ENCODE measurements at places on chromosomes 6 and 20.

- DNase-seq = peak; percentile 50
Observed at GRCh38 chr6:148426317-148426977, 83.8 kb downstream of the SASH1 start.

DNA sequence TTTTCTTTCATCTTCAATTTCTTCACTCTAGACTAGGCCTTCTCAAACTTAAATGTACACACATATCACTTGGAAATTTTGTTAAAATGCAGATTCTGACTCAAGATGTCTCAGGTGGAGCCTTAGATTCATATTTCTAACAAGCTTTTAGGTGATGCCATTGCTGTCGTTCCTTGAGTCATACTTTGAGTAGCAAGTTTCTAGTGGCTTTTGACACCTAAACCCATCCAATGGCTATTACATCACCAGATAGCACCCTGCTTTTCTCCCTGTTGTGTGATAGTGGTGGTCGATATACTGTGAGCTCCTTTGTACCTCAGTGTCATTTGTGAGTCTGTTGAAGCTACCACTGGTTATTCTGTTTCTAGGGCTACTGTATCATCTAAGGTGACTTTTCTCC lies 34.8 kb upstream of the BAG2 start:
- no peak for DNase-seq

DNA sequence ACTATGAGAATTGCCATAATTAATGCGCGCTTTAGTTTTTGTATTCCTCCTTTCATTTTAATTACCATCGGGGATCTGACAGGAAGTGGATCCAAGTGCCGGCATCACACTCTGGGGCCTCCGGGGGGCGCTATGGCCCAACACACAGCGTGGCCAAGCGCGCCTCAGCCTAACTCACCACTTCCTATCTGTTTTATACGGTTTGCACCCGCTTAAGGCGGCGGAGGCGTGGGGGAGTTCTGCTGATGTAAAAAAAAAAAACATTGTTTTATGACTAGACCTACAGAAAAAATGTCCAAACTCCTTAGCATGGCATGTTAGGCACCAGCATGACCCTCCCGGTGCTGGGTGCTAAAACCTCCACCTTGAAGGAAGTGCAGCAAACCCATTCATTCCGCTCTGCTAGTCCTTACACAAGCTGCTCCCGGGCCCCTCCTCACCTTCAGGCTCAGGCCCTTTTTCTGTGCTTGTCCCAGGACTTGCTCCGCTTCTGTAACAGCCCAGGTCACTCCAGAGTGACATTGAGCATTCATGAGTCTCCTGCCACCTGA lies 4.5 kb upstream of the EBF4 start:
- peak; percentile 45 for DNase-seq

GRCh38 chr6:138498629-138499302 lies 528 bp downstream of the NHSL1 start:
- peak; percentile 77 for DNase-seq

DNA sequence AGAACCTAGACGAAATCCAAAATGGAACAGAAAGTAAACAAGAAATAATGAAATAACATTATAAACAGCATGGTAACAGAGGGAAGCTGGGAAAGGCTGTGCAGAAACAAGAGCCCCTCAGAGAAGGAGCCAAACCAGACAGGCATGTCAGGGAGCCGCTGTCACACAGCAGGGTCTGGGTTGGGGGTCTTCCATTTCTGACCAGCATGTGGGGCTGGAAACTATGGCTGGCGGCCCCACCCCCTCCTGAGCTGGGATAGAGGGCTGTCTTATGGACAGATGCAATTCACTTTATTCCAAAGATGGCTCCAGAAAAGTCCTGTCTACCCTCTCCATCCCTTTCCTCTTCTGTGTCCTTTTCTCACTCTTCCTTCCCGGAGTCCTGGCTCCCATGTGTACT lies 27.3 kb downstream of the C6orf89 start:
- no peak for DNase-seq

DNA sequence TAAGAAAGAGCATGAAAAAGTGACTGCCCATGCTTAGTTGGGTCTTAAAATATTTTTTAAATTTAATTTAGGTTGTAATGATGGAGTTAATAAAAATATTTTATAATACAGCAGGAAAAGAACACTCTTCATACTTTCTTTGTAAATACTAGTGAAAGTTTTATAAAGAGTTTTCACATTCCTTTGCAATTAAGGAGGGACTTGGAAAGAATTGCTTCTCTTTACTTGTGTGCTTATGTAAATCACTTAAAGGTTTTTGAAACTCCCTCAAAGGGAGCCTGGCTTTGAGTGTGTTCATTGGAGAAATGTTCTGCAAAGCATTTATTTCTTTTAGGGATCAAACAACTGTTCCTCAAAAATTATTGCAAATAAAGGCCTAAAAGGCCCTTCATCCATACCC lies 11.6 kb upstream of the TFAP2B start:
- DNase-seq = no peak

DNA sequence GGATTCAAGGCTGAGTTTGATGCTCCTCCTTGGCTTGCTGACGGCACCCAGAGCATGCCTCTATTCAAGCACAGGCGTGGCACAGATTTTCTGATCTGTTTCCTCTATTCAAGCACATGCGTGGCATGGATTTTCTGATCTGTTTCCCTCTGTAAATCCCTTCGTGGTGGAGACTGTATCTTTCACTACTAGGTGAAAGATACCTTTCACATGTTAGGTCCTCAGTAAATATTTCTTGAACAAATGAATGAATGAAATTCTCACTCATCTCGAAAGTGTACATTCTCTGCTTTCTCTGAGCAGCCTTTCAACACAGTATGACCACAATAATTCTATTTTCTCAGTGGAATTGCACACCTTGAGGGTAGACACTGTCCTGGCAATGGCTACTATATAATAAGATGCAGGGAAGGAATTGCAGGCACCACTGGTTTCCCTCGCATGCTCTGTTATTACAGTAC lies 72.6 kb upstream of the F13A1 start:
- DNase-seq = no peak

GRCh38 chr20:33846291-33846935 lies 35.3 kb downstream of the CHMP4B start:
- no peak for DNase-seq

DNA sequence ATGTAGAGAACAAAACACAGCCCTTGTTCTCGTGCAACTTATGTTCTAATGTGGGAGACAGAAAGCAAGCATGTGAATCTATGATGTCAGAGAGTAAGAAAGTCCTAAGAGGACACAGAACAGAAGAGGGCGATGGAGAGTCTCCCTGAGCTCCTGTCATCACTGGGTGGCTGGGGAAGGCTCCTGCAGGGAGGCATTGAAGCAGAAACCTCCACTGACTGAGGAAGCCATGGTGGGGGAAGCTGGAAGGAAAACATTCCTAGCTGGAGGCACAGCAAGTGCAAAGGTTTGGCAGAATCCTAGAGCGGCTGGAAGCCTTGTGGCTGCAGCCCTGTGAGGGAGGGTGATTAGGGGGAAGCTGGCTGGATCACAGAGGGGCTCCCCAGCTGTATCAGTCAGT lies 248.0 kb downstream of the CDH26 start:
- DNase-seq = peak; percentile 47

DNA sequence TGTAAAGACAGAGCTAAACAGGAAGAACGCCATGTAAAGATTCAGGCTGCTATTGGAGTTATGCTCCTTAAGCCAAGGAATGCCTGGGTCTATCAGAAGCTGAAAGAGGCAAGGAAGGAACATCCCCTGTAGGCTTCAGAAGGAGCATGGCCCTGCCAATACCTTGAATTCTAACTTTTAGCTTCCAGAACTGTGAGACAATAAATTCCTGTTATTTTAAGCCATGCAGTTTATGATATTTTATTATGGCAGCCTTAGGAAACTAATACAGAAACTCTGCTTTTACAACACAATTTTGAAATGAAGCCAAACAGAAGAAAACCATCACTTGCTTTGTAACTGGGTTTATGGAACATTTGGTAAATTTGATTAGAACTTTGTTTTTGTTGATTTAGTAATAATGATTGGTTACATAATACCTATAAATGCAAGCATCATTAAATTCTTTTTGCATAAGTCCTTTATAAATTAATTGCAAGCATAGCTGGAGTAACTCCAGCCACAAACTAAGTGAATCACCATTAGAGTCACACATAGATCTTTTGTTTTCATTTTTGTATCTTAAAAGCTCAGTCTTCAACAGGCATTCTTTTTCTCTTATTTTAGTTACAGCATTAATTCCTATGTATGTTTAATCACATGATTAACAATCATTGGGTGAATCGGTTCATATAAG lies 33.5 kb upstream of the TSPYL1 start:
- DNase-seq = peak; percentile 30

- DNase-seq = no peak
Observed at GRCh38 chr6:46356543-46356942, 134.7 kb downstream of the RCAN2 start.

DNA sequence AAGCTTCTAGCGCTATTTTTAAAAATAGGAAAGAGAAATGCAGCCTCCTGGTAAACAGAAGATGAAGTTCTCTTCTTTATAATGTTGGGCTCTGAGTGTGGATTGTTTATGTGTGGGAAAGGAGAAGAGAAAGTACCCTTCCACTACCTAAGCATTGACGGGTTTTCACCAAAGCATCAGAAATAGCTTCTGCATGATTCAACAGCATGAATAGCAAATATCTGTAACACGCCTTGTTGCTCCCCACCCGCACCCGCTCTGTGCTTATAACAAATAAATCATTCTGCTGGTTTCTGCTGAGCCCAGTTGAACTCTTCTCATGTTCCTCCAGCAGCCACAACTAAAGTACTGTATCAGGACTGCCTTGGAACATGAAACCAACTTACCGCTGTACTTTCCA lies 20.7 kb downstream of the TXLNB start:
- DNase-seq = peak; percentile 64

DNA sequence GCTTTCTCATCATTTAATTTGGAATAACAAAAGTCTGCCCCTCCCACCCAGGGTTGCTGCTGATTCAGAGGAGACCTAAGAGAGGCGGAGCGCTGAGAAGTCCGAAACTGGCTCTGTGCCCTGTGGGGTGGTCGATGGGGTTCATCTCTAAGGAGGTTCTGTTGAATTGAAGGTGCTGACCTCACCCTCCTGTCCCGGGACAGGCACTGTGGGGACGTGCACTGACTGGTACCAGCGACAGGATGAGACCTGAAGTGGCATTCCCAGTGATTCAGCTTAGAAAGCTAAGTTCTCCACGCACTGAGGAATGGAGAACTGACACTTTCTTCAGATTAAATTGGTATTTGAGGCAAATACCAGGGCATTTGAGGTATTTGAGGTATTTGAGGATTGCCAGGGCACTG lies 1.3 kb downstream of the GUCA1B start:
- peak; percentile 24 for DNase-seq

- DNase-seq = peak; percentile 33
Observed at GRCh38 chr20:13771853-13772453, 12.8 kb downstream of the ESF1 start.

DNA sequence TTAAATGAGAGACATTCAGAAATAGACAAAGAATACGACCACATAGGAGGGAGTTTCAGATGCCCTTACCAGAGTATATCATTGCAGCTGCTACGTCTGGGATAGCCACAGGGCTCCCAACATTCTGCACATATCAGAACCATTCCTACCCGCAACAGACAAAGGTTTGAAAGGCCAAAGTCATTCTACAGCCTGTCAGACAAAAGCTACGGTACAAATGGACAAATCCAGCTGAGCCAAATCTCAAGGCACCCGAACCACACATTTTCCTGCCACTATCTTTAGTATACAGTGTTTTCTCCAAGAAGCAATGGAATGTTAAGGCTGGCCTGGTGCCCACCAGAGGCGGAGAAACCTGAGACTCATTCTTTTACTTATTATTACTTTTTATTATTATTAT lies 30.5 kb upstream of the LYRM2 start:
- DNase-seq = peak; percentile 60

DNA sequence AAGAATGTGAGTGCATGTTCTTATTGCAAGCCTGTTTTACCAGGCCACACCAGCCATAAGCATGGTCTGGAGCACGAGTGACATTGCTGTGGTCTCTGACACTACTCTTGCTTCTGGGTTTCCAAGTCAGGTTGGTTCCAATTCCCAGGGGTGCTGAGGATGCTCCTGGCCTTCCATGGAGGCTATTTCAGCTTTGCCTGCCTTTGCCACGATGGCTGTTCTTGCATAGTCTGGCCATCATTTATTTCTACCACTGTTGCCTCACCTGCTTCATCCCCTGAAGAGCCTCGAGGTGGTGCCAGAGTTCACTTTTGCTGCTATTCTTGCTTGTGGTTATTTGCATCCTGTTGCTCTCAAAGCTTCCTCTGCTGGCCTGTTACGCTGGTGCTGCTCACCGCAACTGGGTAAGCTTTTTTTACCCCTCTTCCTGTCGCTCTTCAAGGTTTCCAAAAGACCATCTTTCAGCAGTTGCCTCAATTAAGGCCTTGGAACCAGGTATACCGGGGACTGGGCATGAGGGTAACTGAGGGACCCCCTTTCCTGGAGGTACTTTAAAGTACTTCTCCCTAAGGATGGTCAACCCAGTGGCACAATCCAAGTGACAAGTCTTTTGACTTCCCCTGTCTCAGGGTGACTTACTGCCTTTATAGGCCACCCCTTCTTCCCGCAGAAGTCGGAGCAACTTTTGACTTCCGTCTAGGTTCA lies 64.5 kb downstream of the AKAP7 start:
- DNase-seq = peak; percentile 79

- DNase-seq = no peak
Observed at GRCh38 chr20:9144643-9145042, 75.8 kb downstream of the PLCB4 start.

DNA sequence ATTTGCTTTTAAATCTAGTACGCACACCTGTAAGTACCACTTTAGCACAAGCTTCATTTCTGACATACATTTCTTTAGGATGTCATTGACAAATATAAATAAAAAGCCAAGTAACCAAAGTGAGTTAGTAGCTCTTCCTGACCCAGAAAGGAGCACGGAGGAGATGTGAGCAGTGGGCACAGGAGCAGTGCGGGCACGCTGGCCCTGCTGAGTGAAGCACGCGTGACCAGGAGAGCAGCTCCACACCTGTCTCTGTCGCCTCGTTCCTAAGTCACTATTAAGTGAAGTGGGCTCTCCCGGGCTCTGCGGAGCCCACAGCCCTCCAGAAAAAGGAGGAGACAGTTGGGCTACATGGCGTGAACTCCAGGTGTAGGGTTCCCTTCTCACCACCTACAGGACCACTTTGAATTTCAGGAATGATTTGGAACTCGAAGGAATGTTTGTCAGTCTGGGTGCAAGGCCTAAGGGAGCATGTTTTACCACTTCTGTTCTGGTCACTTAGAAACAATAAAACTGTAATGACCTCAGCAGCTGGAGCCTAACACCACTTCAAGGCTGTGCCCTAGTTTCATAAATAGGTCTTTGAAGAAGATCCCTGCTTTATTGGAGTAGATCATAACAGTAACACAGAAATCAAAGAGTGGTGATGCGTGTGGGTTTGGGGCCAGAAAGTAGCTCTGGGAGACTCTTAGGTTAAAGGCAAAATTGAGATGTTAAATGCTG lies 95.9 kb downstream of the FAM120B start:
- no peak for DNase-seq

DNA sequence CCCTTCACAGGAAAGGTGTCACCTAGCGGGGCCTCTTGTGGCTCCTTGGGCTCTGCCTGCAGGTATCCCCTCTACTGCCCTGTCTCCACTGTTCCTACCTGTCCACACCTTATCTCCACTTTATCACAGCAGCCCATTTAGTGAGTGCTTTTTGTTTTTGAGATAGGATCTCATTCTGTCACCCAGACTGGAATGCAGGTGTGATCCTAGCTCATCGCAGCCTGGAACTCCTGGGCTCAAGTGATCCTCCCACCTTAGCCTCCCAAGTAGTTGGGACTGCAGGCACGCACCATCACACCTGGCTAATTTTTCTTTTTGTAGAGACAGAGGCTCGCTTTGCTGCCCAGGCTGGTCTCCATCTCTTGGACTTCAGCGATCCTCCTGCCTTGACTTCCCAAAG lies 48.0 kb downstream of the BCAS4 start:
- DNase-seq = no peak

All from iris pigment epithelial cell (primary cell).